Choroid plexus epithelial cell (primary cell): ENCODE measurements at places on chromosomes 2 and 18.

DNA sequence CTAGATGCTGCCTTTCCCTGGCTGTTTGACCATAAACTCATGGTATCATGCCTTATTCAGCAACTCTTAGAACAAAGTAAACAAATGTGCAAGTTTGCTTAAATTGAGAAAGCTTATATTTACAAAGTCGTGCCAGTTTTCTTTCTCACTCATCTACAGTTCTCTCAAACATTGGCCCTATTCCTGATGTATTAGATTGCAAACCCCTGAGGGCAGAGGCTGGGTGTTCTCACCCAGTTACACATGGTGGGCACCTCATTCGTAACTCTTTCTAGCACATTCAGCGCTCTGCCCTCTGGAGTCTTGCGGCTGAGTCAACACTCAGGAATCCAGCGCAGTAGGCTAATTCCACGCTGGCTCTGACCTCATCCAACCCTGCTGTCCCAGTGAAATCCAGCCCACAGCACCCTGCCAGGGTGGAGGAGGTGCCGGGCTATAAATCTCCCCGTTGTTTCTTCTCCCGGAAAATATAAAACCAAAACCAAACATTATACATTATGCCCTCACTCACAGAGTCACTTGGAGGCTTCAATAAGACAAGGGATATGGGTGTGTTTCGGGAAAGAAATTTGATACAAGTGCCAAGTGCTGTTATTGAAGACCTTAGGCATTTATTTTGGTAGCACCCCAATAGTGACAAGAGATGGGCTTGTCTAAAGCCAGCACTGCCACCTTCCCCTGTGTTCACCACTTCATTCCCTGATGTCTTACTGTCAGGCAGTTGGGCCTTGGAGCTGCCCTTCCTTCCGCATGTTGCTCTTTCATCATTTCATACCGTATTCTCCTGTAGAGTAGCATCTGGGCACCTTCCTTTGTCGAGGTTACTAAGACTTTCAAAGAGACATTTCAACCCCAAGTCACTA, 287.4 kb downstream of the PRKCE start:
- peak; percentile 96 for DNase-seq

- DNase-seq, result no peak
These were observed 112.5 kb upstream of the LGALSL start for GRCh38 chr2:64341461-64341860.

DNA sequence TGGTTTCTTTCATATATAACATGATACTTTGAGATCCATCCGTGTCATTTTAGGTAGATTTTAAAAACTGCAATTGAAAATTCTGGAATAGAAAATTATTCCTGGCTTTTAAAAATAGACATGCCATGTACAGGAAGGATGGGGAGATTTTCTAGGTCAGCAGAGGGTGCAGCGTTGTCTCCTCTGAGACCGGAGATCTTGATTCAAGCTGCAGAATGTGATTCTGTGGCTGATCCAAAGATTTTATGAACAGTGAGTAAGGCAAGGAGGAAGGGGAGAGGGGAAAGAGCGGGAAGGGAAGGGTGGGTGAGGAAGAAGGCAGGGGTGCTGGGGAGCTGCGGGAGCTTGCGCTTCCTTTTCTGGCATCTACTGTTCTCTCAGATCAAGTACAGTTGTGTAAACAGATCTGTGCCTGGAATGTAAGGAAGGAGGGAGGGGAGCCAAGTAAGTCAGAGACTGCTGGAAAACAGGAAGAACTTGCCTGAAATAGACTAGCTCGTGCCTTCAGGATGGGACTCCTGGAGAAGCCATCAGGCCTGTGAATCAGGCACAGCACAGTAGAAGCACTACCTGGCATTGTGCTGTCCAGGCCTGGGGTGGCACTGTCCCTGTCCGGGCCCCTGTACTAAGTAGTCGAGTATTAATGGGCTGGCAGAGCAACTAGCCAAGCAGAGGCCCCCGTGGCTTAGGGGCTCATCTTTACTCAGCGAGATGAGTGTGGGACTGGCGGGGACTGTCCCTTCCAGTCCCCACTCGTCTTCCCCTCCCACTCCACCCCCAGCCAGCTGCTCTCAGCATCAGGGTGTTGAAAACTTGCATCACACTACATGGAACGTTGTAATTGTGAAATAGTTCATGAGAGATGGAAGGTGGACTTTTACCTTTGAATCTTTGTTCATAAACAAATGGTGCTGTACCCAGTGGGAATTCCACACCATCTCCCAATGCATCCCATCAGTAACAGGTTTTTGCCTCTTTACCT, 163.5 kb downstream of the UXS1 start:
- DNase-seq, result peak; percentile 85

DNA sequence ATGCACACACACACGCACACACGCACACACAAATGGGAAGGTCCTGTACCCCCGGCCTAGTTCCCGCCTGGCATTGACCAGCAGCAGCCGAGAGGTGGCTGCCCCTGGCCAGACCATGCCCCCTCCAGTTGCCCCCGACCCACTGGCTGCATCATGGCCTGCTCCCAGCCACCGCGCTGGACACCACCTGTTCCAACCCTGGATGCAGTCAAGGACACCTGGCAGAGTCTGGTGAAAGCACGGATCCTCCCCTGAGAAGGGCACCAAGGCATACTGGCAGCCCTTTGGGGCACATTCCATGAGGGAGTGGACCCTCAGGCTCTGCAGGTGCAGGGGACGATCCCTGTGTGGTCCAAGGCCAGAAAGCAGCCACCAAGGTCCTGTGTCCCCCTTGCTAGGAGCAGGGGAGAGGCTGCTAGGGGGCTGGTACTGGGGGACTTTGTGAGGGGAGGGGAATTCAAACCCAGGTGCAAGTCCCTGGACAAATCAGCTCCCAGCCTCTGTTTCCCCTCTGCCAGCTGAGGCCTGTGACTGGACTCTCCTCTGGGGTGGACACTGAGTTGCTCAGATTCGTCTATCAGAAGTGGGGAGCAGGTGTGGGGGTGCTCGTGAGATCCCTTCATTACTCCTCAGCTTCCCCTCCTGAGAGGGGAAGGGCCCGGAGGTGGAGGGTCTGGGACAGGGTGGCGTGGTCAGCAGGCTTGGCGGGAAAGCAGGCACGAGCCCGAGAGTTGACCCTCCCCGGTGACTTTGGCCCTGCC, 3.5 kb downstream of the ESPNL start:
- DNase-seq, result no peak

DNA sequence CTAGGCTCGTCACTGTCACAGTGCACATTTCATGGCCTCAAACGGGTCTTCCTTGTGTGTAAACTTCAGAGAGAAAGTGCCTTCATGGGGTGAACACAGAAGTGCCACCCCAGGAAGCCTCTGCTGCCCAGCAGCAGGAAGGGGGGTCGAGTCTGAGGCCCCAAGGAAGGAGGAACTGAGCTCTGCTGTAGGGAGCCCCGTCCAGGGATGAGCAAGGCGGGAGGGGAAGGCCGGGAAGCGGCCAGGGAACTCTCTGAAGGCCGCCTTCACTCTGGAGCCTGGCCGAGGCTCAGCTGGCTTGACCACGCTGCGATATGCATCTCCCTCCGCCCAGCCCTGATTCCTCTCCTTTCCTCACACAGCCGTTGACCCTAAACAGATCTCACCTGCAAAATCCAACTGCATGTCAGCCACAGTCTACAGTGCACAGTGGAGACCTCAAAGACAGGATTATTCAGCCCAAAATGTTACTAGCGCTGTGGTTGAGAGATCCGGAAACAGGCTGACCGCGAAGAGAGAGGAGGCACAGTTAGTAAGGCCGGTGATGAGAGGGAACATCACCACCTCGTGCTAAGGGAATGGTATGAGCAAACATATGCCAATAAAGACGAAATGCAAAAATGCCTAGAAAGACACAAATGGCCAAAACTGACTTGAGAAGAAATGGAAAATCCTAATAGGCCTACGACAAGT, 34.2 kb upstream of the CTDP1 start:
- DNase-seq, result no peak

- DNase-seq, result no peak
These were observed 50.7 kb downstream of the ODC1 start for GRCh38 chr2:10397297-10397875.
